ENCODE measurements at places on chromosomes 13 and 19.

DNA sequence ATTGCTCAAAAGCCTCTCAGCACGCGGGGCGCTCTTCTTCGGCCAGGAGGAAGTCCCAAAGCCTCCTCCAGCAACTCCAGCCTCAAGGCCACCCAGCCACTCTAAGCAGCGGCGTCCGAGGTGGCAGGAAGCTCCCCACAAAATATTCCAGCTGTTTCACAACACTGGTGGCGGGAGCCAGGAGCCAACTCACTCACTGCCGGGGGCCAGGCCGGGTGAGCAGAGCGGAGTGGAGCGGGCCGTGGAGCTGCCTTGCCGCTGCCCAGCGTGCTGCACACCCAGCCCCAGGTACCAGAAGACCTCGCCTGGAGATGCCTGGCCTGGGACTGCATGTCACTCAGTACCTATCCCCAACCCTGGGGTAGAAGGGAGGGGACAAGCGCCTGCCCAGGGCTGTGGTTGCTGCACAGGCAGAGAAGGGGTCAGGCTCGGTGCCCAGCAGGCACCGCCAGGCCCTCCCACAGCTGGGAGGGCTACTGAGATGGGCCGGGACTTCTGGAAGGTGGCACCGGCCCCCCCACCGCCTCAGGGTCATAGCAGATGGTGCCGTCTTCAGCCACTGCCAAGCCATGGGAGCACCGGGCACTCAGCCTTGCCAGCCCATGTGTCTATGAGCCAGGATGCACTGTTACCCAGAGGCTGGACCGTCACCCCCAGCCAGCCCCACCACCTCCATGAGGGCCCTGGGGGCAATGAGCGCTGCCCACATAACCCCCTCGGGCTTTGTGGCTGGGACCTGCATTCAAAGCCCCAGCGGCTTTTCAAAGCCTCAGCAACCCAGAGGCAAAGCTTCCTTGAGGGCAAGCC lies 59.2 kb downstream of the MLLT1 start:
- no peak for DNase-seq

DNA sequence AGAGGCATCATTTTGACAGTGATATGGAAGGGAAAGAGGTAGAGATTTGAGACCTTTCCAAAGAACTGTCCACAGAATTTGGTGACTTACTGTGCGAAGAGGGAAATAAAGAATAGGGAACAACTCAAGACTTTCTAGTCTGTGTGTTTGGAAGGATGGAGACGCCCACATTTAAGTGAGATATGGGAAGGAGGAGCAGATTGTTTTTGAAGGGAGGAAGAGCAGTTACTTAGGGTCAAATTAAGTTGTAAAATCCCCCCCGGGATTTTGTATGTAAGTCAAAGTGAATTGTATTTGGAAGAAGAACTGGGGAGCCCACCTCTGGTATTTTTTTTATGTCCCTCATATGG lies 1.2 kb downstream of the USPL1 start:
- no peak for DNase-seq

GRCh38 chr13:97339019-97339987 lies 94.7 kb upstream of the RAP2A start:
- no peak for DNase-seq

DNA sequence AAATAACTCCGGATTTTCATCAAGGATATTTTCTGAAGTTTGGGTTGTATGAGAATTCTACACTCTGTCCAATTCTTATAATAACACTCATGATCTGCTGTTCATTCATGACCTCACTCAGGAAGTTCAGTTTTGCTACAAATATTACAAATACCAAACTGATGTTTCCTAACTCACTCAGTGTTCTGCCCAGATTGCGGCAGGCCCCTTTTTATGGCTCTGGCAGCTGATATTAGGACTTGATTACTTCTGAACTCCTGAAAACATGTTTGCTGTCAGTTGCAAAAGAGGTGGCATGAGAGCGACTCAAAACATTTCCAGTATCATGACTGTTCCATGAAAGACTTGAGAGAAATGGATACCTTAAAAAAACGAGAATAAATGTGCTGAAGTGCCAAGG lies 188.0 kb downstream of the RGCC start:
- DNase-seq, result no peak

DNA sequence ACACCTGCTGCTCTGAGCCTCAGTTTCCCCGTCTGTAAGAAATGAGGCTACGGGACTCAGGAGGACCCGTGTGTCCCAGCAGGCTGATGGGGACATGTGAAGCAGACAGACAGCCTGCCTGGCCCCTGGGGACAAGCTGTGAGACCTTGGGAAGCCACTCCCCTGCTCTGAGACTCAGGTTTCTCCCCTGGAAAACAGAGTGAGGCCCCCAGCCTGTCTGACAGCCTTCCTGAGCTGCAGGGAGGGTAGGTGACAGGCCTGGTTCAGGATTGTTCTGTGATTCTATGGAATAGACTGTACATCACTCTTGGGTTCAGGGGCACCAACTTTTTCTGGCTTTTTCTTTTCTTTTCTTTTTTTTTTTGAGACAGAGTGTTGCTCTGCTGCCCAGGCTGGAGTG lies 2.9 kb upstream of the NTF4 start:
- DNase-seq, result no peak

DNA sequence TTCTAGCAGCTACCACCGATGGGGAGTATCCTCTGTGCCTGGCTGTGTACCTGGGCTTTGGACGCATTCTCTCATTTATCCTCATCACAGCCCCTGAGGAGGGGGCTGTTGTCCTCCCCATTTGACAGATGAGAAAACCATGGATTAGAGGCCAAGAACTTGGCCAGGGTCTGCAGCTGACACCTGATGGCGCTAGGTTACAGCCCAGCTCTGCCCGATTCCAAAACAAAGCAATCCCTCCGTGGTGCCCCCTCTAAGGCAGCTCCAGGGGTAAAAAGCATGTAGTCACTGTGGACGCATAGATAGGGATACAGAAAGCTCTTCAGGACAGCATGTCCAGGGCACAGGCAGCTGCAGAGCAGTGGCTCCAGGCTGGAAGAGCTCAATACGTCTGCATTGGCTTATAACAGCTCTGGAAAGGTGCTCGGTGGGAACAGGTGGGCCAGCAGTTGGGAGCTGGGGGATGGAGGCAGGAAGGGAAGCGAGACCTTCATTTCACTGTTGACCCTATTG lies 35.4 kb upstream of the UQCRFS1 start:
- DNase-seq, result no peak

- no peak for DNase-seq
Measured at GRCh38 chr19:56601375-56601774, 6.3 kb downstream of the ZNF71 start.

- no peak for DNase-seq
Measured at GRCh38 chr13:108322206-108322824, 52.8 kb downstream of the TNFSF13B start.

DNA sequence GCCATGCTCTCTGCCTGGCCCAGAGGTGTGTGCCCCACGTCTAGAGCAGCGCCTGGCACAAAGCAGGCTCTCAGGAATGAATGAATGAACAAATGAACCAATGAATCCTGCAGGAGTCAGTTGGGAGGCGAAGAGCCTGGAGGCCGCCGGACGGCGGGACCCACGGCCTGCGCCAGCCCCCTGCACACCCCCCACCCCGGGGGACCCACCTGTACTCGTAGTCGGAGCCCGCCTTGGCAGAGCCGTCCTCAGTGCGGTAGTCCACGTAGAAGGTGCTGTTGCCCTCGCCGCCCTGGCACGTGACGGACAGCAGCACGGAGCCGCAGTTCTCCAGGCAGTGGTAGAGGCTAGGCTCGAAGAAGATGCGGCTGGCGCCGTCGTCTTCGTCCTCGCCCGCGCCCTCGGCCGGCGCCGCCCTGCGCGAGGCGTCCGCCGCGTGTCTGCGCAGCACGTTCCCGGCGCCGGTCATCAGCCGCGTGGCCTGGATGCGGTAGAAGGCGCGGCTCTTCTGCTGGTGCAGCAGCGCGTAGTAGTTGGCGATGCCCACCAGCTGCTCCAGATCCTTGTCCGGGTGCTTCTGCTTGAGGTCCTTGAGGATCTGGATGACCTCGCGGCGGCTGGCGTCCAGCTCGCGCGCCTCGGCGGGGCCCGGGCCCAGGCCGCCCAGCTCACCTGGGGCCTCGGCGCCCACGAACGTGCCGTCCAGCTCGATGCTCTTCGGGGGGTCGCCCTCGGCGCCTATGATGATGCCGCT lies 14.8 kb downstream of the SLC8A2 start:
- no peak for DNase-seq

DNA sequence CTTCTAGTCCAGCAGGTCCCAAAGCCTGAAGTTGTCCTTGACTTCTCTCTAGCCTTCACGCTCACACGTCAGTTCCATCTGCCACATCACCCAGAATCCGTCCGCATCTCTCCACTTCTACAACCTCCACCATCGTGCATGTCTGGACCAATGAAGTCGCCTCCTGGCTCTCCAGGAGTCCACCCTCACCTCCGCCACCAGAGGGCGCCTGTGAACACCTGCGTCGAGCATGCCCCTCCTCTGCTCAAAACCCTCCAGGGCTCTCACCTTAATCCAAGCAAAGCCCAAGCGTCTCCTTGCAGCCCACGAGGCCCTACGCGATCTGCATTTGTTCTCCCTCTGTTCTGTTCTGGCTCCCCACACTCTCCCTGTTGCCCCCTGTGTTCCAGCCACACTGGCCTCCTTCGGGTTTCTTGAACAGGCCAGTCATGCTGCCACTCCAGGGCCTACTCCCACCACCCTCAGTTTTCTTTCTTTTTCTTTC lies 3.7 kb downstream of the USHBP1 start:
- DNase-seq, result peak; percentile 79

GRCh38 chr13:93900731-93901130 lies 578.8 kb downstream of the DCT start:
- DNase-seq, result no peak

DNA sequence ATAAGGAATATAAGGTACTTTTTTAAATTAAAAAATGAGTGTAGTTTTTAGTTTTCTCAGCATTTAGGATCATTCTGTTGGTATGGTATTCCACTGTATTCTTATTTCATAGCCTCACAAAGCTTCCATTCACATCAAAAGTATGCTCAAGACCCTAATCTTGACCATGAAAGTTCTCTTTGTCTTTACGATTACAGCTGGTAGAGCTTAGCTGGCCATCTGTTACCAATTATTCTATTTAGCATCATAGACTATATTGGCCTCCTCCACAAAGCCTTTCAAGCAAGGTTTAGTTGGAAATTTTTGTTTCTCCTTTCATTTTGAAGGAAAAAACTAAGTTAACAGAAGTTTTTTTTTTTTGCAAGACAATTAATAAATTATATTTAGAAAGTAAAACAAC lies 245.1 kb downstream of the KCTD12 start:
- no peak for DNase-seq

- DNase-seq, result no peak
Measured at GRCh38 chr19:13022859-13023636, 27.8 kb downstream of the NFIX start.

DNA sequence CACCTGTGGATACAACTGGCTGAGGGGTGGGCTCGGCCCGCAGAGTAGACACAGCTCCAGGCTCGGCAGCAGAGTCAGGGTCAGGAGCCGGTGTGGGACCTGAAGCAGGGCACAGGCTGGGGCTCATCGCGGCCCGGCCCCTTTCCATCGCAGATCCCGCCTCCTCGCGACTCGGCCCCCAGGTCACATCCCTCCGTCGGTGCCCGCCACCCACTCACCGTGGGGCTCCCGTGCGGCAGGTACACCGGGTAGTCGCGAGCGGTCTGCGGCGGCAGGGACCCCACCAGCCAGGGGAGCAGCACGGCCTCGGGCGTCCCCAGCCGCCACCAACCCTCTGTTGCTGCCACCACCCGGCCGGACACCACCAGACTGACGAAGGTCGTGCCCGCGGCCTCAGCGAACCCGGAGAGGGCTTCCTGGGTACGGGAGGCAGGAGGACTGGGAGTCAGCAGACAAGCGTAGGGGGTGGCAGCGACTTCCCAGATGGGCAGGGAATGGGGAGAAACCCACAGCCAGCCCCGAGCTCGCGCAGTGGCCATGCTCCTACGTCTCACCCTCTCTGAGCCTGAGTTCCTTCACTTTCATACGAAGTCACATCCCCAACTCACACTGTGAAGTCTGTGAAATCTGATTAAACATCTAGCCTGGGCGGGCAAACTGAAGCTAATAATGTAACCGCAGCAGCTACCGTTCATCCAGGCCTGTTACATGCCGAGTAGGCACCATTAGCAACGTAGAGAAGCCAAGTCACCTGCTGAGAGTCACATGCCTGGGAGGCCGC lies 3.7 kb downstream of the FUZ start:
- DNase-seq, result peak; percentile 21
